Sigmoid colon (tissue), 7 donors: ENCODE measurements at places on chromosomes 16 and 17. TPM values are rescaled to one million over a fixed set of nuclear protein-coding genes. Genes with fewer than 3 reads are reported as not detected.
A peak's percentile ranks its signal among the peaks of the same experiment; 100 is the strongest.

LAT gene
- total RNA-seq, result 7.1 TPM

- no peak for DNase-seq
These were observed 7.9 kb downstream of the ELMO3 start for GRCh38 chr16:67206838-67207248.

DNA sequence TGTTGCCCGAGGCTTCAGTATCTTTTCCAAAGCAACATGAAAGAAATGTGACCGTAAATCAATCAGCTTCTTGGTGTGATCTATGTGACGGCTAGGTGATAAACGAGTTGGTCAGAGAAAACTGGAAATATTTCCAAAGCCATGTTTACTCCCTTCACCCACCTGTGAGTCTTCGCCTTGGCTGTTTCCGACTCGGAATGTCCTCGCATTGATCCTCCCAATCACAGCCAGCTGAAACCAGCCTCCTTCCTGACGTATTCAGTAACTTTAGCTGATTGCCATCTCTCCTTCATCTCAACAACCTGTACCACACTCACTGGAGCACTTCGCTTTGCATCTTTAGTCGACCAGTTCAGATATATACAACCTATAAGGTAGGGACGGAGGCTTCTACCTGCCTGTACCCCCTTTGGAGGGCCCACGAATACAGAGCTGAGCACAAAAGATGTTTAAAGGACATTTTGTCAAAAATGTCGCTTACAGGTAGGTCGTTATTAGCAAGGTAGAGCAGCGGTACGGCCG is 705 bp downstream of the KRABD2 start:
- DNase-seq, result no peak

GRCh38 chr17:47847341-47848197 is 3.4 kb downstream of the SP6 start:
- DNase-seq, result no peak

DNA sequence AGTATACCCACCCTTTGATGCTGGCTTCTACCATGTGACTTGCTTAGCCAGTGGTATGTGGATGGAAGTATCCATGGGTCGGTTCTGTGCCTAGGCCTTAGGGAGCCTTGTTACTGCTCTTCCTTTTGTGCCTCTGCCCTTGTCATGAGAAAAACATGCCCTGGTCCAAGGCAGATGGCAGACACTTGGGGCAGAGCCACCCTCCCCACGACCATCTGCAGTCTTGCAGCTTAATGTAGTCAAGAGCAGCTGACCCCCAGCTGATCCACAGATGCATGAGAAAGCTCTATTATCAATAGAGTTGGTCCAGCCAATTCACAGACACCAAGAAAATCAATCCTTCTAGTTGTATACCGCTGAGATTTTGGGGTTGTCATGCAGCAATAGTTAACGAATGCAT is 95.7 kb downstream of the SLC39A11 start:
- no peak for DNase-seq

- DNase-seq, result no peak
These were observed 21.4 kb upstream of the APRT start for GRCh38 chr16:88833086-88833485.

PIGL gene
- total RNA-seq, result 38.8 TPM

- no peak for DNase-seq
These were observed 21.6 kb upstream of the NCBP3 start for GRCh38 chr17:3867606-3868005.

CLN3 gene
- total RNA-seq, result 17.0 TPM

DNA sequence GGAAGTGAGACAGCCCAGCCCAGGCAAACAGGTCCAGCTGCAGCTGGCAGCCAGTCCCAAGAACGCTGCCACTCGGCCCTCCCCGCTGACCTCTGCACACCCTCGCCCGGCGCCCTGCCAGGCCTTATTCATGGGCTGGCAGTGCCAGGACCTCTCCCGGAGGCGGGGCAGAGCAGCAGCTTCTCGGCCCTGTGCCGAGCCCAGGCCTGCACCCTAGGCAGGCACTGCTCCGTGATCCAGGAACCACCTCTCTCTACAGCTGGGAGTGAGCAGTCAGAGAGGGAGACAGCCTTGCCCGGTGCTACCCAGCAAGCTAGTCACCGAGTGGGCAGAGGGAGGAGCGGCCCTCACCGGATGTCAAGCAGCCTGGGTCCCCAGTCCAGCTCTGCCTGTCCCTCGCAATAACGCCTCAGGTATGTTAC is 79.9 kb upstream of the CBX4 start:
- DNase-seq, result peak; percentile 93

- DNase-seq, result no peak
These were observed 53.7 kb downstream of the WDR45B start for GRCh38 chr17:82594571-82594970.

RRAD gene
- total RNA-seq, result 14.6 TPM

GRCh38 chr16:73233329-73233765 is 185.4 kb upstream of the ZFHX3 start:
- DNase-seq, result no peak

DNA sequence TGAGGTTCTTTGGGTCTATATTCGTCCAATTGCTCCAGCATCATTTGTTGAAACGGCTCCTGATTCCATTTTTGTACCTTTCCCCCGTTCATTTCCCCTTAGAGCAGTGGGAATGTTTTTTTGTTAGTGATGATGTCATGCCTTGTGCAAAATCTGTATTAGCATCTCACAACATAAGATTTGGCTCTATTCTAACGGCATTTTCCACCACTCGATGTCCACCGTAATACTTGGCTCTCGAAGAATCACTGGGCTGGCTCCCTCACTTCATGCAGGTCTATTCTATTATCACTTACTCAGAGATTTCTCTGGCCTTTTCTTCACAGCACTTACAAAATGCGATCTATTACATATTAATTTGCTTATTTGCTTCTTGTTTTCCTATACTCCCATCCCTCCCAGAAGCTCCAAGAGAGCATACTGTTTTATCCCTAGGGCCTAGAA is 571 bp upstream of the NME1 start:
- DNase-seq, result no peak

DNA sequence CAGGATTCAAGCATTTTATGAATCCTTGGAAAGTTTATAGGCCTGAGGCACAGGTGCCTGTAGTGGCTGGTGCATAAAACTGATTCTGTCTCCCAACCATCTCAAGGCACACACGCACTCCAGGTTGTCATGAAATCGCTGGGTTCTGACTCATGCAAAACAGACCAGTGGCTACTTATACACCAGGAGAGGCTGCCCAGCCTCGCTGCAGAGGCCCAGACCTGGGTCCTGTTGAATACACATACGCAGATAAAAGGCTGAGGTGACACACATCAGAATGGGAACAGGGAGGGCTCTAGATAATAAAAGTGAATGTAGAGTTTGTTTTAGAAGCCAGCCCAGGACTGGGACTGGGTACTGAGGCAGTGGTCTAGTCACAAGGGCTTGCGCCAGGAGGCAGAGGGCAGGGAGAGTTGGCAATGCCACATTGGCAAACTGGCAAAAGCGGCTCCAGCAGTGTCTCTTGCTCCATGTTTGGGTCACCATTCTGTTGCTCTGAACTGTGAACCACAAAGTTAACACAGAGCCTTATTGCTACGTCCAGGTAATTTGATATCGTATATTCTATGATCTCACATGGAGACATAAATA is 13.6 kb downstream of the OR1D5 start:
- no peak for DNase-seq

TRAPPC2L gene
- total RNA-seq, result 30.7 TPM

GRCh38 chr16:68665501-68665900 is 20.4 kb downstream of the CDH3 start:
- DNase-seq, result no peak

ATP6V0A1 gene
- 96.1 TPM for total RNA-seq

DNA sequence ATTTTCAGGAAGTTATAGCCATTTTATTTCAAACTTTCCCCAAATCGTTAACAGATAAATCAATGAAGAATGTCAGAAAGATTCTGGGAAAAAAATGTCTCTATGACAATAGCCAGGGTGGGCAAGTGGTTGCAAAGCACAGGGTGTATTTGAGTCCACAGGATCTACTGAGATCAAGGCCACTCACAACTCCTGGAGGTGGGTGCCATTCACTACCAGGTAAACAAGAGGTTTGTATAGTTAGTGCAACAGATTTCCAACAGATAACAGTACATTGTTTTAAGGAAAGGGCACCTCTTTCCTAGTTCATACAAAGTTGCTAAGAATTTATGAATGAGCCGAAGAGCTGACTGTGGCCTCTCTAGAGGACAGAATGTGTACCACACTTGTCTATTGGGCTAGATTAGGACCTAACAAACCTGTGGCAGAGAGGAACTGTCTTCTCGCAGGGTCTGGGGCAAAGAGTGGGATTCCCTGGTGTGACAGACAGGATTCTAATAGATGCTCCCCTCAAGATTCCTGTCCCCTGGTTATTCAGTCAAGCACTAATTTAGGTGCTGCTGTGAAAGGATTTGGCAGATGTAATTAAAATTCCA is 52.0 kb upstream of the ZNF629 start:
- DNase-seq, result no peak

DNA sequence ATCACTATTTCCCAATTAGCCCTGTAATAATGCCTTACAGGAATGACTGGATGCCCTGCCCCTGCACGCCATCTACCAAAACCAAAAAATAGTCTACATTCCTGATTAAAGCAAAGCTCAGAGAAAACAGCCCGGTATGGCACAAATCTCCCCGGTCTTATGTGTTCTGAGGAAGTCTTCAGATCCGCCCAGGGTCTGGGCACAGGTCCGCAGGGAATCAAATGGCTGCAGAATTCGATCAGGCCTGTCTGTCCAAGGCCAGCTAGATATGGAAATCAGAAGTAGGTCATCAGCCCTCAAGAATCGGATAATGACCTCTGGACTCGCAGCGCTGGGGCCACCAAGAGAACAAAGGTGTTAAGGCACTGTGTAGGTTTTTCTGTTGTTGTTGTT is 171.0 kb downstream of the ZFHX3 start:
- no peak for DNase-seq

- DNase-seq, result no peak
These were observed 32.1 kb downstream of the NKD1 start for GRCh38 chr16:50580180-50580798.
